Fibroblast of the aortic adventitia (primary cell): ENCODE measurements at places on chromosomes 1 and 21. TPM values are rescaled to one million over a fixed set of nuclear protein-coding genes. Genes with fewer than 3 reads are reported as not detected.

- DNase-seq: peak; percentile 86
Observed at GRCh38 chr1:21255284-21255942, 34.9 kb downstream of the ECE1 start.

Gene PRKCZ
- 1.6 and 3.5 TPM in 2 replicates for total RNA-seq

- no peak for DNase-seq
Observed at GRCh38 chr1:209880031-209880430, 52.3 kb downstream of the UTP25 start.

- peak; percentile 92 for DNase-seq
Observed at GRCh38 chr1:115706587-115707425, 61.7 kb downstream of the CASQ2 start.

Gene OR10J4
- not detected in 2 replicates for total RNA-seq

DNA sequence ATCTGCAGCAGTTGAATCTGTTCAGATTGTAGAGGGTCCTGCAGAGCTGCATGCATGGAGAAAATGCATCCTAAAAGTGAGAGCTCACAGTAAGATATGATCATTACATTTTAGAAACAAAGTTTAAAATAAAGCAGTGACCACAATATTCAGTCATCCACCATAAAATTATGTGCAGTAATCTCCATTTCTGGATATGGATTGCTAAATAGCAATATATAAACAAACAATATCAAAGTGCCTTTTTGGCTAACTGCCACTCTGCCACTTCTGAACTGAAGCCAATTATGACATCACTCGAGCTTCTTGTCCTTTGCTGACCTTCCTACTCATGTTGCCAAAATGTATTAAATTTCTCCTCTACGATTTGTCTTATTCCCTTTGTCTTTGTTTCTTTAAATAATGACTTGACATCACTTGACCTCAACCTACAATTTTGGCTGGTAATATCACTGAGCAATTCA, 262.0 kb upstream of the CXADR start:
- DNase-seq: no peak

DNA sequence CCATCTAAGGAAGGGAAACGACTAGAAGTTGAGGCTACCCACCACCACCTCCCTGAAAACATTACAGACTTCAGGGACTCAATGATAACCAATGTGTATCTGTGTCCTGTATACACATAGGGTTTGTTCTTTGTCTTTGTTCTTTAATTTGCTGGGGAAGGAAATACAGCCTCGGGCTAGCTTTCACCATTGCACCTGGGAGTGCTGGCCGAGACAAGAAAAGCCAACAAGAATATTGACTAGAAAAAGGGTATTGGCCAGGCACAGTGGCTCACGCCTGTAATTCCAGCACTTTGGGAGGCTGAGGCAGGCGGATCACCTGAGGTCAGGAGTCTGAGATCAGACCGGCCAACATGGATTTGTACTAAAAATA, 50.4 kb downstream of the MDM4 start:
- no peak for DNase-seq

DNA sequence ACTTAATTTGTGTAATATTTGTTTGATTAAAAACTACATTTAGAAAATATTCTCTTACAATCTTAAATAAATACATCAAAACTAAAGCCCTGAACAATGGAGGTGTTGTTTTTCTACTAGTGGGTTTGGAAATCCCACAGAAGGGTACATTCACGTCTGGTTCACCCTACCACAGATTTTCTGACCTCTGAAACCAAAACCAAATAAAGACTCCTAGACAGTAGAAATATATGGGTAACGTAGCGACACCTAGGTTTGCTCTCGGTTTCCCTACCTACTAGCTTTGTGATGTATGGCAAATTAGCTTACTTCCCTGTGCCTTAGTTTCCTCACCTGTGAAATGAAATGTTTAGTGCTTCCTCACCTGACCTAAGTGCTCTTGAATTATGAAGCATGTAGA, 312.6 kb downstream of the DPYD start:
- no peak for DNase-seq

Gene TMEM200B
- 9.5 and 24.9 TPM in 2 replicates for total RNA-seq

Gene ERG
- 6.9 and 9.9 TPM in 2 replicates for total RNA-seq
